ENCODE measurements at places on chromosomes 6 and 20.

GRCh38 chr20:46023999-46024398 lies 5.0 kb upstream of the SLC12A5 start:
- no peak for DNase-seq

DNA sequence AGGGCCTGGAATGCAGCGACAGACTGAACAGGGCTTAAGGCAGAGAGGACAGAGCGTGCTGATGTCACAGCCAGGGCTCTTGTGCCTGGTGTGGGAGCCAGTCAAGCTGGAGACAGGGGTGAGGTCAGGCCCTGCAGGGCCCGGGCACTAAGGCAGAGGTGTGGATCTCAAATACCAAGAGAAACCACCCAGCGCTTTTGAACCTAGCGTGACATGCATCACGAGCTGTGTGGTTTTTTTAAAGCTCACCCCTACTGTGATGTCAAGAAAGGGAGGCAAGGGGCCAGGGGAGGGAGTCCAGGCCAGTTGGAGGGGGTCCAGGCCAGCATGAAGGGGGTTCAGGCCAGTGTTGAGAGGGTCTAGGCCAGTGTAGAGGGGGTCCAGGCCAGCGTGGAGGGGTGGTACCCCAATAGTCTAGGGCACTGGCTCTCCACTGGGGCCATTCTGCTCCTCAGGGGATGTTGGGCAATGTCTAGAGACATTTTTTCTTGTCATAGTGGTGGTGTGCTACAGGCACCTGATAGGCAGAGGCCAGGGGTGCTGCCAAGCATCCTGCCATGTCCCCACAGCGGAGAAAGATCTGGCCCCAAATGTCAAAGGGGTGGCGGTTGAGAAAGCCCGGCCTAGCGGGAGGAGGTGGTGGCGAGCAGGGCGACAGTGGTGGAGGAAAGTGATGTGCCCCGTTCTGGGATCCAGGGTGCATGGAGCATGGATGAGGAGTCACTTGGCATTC lies 42.6 kb downstream of the RBM38 start:
- DNase-seq, result no peak

DNA sequence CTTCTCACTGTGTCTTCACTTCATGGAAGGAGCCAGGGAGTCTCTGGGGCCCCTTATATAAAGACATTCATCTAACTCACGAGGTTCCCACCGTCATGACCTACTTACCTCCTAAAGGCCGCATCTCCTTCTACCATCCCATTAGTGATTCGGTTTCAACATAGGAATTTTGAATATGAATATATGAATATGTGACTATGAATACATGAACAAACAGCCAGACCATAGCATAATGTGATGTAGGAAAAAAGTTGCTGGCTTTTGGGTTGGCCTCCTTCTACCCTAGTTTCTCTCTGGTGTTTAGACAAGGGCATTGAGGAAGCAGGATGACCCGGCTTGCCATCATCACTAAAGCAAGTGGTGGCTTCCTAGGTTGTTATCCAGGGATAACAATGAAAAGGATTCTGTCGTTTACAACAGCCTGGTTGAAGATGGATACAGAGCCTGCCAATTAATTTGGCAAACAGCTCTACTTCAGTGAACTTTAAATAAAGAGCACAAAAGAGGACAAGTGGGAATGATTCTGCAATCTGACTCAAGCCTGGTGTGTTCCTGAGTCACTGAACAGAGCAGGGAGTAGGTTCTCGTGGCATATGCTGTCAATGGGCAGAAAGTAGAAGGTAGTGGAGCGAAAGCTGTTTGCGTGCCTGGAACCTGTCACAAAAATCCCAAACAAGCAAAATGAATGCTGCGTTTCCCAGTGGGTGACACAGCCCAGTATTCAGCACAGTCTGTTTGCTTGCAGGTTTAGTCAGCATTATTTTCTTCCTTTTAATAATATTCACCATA lies 44.0 kb upstream of the DOK5 start:
- peak; percentile 14 for DNase-seq

DNA sequence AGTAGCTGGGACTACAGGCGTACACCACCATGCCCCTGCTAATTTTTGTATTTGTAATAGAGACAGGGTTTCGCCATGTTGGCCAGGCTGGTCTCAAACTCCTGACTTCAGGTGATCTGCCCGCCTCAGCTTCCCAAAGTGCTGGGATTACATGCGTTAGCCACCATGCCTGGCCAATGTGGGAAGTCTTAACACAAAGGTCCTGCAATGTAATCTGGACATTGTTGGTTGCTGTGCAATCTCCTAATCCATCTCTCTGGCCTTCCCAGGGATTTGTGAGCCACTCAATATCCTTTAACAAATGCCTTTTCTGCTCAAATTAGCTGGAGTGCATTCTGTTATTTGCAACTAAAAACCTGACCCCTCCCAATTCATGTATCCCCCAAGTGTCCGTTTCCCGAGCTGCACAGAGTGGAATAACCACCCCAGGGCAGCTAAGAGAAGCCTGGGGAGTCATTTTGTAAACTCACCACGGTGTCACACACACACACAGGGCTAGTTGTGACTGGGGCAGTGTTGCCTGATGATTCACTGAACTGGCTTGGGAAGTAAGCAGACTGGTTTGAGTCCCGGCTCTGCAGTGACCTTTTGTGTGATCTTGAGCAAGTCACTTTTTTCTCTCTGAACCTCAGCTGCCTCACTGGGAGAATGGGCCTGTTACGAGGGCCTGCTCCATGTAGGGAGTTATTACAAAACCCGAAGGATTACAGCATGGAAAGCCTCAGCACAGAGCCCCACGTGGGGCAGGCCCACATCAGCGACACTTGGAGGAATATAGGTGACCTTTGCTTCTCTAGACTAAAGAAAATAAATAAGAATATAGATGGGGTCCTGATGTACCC lies 152.3 kb downstream of the ZMYND8 start:
- no peak for DNase-seq

DNA sequence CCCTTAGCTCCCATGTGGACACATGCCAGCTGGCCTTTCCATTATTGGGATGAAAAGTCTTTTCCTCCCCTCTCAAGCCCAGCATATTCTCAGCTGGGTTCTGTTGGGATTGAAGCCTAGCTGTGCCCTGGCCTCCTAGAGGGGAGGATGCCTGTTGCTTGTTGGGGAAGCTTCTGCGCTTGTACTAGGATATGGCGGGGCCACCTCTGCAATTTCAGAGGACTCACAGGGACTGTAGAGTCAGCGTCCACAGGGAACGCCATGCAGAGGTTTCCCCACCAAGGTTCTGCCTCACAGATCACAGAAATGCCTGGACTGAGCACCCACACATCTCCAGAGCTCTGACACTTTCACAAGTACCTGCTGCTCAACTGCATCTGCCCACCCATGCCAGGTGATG lies 288.7 kb upstream of the FOXQ1 start:
- no peak for DNase-seq

- DNase-seq, result no peak
These were observed 17.2 kb downstream of the SERINC3 start for GRCh38 chr20:44504402-44505307.

DNA sequence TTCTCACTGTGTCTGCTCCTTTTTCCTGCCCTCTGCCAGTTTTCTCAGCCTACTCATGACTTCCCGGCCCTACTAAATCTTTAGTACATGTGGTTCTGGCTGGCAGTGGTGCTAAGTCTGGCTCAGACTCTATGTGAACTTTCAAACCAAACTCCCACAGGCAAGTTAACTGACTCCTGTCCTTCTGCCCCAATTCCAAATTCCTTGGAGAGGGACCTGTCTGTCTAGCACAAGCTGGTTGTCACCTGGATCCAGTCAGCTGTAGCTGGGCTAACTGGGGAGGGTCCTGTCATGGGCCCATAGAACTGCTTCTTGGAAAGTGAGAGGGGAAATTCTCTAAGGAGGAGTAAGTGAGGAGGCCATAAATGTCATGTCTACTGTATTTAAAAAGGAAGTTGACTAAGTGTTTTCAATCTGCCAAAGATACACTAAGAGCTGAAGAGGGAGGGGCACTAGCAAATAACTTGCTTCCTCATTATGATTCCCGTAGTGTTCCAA lies 240.1 kb downstream of the KCNQ5 start:
- DNase-seq, result peak; percentile 74

DNA sequence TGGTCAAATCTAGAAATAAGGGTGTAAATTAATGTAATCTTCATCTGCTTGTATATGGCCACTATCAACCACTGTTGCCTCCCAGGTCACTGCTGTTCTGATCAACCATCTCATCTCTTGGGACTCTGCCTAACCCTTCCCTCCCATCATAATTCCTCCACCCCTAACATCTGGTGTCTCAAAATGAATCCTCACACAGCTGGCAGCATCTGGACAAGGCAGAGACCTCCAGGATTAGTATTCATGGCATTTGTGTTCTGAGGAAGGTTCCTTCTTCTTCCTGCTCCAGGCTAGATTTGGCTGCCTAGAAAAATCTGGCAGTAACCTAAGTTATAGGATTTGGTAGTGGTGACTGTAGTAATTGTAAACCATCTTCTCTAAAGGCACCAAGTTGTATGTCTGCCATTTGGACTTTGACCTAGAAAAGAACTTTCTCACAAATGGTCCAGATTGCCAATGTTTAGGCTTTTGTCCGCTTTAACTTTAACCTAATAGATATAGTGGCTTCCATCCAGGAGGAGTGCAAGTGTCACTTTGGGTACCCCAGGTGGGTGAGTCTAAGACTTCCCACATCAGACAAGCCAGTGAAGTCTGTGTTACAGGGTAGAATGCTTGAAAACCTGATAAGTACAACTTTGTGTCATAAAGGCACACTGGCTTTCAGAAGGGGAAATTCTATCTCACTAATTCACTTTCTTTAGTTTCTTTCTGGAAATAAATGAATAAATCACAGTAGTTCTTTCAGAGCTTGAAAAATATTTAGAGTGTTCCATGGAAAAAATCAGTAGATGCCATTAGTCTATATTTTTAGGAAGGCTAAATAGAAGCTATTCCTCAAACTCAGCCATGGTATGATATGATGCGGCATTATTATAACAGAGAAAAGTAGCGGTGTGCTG lies 3.0 kb upstream of the PHACTR2 start:
- peak; percentile 44 for DNase-seq

DNA sequence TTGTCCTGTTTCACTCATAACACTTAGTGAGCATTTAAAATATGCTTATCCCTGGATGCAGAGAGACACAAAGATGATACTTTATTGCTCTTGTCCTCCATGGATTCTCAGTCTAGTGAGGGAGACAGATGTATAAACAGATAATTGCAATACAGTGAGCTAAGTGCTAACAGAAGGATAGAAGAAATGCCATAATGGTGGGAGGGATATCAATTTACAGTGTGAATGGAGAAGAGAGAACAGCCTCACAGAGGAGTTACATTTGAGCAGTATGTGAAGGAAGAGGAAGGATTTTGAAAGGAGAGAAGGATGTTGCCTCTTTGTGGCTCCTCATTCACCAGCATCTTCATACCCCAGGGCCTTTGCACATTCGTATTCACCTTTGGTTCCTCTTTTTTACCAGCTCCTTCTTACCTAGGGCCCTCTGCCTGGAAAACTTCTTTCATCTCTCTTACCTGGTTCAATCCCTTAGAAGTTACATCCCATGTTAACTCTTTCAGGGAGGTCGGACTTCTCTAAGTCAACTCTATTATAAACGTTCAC lies 341.7 kb downstream of the PRL start:
- DNase-seq, result no peak

DNA sequence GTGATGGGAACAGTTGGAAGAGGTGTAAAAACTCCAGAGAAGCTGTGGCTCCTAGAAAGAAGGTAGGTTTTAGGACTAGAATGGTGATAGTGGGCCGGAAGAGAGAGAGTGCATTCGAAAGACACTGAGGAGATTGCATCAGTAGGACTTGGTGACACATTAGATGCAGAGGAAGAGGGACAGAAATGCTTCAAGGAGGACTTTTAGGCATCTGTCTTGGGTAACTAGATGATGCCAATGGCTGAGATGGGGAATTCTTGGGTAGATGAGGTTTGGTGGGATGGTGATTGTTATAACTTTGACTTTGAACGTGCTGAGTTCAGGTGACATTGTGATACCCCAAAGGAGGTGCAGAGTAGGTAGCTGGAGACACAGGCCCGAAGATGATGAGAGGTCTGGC lies 196.5 kb downstream of the GMPR start:
- DNase-seq, result no peak

DNA sequence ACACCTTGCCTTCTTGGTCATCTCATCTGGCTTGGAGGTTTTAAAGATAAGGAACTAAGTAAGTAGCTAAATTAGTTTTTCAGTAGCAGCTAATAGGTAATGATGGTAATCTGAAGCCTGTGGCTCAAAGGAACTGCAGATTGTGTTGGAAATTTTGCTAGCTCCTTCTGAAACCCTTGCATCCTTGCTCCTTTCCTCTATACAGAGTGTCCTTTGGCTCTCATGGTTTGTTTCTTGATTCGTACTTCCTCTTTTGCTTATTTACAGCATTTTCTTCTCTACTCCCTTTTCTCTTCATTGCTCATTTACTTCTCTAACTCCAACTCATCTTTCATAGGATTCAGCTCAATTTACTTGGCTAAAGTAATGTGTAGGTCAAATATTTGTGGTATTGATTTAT lies 19.0 kb downstream of the LRRC1 start:
- no peak for DNase-seq

GRCh38 chr20:23959054-23959453 lies 29.5 kb downstream of the GGTLC1 start:
- no peak for DNase-seq

DNA sequence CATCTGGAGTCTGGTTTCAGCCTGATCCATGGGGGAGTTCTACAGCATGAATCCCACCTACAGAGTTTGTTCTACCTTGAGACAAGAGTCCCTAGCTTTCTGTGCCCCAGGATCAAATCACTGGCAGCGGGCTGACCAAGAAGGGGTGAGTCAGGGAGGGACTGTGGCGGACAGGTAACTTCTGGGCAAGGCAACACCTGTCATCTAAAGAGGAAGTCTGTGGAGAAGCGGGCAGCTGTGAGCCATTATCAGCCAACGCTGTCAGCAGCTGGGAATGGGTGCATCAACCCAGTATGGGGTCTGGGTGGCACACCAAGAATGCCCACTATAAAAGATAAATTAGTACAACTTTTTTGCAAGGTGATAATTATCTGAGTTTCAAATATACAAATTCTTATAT lies 45.9 kb downstream of the UBE3D start:
- DNase-seq, result no peak

DNA sequence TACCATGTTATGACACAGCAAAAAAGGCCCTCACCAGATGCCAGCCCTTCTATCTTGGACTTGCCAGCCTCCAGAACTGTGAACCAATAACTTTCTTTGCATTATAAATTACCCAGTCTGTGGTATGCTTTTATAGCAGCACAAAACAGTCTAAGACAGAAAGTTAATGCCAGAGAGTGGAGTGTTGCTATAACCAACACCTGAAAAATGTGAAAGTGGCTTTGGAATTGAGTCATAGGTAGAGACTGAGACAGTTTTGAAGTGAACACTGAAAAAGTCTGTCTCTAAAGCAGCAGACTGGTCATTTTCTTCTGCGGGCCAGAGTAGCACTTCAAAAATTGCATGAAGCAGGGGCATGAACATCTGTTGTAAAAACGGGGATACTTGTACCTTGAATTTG lies 28.0 kb upstream of the ASIP start:
- no peak for DNase-seq

DNA sequence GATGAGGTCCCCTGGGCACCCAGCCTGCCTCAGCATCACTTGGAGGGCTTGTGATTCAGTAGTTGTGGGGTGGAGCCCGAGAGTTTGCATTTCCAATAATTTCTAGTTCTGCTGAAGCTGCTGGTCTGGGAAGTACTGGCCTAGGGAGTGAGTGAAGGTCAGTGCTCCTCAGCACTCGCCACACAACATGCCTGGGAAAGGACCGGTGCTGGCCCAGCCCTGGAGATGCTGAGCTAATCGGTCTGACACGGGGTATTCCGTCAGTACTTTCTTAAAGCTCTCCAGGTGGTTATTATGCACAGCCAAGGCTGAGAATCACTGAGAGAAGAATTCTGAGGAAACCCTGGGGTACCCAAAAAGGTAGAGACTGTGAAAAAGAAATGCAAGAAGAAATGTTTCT lies 228.2 kb downstream of the TMEM242 start:
- DNase-seq, result no peak

Measured in cardiac fibroblast (primary cell).